Esophagus squamous epithelium (tissue), 5 donors: ENCODE measurements at places on chromosomes 16 and 17. TPM values are rescaled to one million over a fixed set of nuclear protein-coding genes. Genes with fewer than 3 reads are reported as not detected.

- no peak overlapping the region for H3K27ac ChIP-seq
- no peaks in the 10 kb centered on the region for H3K27me3 ChIP-seq
- DNase-seq, result no peak
- no peak overlapping the region for H3K4me3 ChIP-seq
Observed at GRCh38 chr17:6072611-6073010, 2.4 kb downstream of the WSCD1 start.

DNA sequence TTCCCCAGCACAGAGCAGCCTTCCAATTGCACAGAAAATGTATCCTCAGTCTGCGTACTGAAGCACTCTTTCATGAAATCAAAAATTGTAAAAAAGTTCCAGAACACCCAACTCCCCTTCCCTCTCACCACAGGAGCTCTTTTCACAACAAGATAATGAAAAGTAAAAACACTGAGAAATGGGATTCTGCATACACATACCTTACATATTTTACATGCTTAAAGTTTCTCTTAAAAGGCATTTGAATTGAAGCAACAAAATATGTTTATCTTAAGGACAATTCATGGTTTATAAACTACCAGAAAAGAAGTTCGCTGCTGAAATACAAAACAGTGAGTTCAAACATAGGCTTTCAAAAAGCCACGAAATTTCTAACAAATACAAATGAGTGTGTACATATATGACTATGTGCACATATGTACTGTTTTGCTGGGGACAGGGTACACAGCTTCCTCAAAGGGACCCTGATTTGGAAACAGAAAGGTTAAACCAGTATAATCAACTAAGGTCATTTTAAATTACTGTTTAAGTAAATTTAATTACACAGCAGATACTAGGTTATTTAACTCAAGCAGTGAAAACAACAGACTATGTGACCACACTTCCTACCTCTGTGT lies 33.8 kb downstream of the COG1 start:
- DNase-seq, result no peak
- H3K27ac ChIP-seq, result peak overlapping the region; percentile 74
- H3K27me3 ChIP-seq, result no peaks in the 10 kb centered on the region
- H3K4me3 ChIP-seq, result no peak overlapping the region
- peaks cover 5% of the 10 kb centered on the region for H3K36me3 ChIP-seq
- peaks cover 18% of the 10 kb centered on the region for H3K4me1 ChIP-seq

- H3K27me3 ChIP-seq, result peaks cover 28% of the 10 kb centered on the region
- H3K36me3 ChIP-seq, result no peaks in the 10 kb centered on the region
- no peak for DNase-seq
- H3K27ac ChIP-seq, result peak overlapping the region; percentile 85
- H3K4me1 ChIP-seq, result peaks cover 39% of the 10 kb centered on the region
- peak overlapping the region; percentile 81 for H3K4me3 ChIP-seq
Observed at GRCh38 chr17:61404913-61405685, 5.5 kb downstream of the TBX2 start.

GRCh38 chr17:80755650-80756405 lies 211.2 kb downstream of the RPTOR start:
- no peak for DNase-seq
- no peaks in the 10 kb centered on the region for H3K36me3 ChIP-seq
- no peak overlapping the region for H3K4me3 ChIP-seq
- no peak overlapping the region for H3K27ac ChIP-seq

DNA sequence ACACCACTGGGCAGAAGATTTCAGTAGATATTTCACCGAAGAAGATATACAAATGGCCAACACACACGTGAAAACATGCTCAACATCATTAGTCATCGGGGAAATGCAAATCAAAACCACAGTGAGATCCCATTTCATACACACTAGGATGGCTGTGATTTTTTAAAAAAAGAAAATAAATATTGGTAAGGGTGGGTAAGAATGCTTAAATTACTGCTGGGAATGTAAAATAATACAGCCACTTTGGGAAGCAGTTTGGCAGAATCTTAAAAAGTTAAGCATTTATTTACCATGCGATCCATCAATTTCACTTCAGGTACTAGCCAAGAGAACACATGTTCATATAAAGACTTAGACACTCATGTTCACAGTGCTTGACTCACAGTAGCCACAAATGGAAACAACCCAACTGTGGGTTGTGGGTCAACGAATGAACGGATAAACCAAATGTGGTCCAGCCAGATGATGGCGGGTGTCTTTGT lies 6.5 kb upstream of the C16orf74 start:
- H3K36me3 ChIP-seq, result no peaks in the 10 kb centered on the region
- H3K4me1 ChIP-seq, result peaks cover 11% of the 10 kb centered on the region
- H3K27ac ChIP-seq, result peak overlapping the region; percentile 36
- no peak overlapping the region for H3K4me3 ChIP-seq
- no peaks in the 10 kb centered on the region for H3K27me3 ChIP-seq
- DNase-seq, result no peak

DNA sequence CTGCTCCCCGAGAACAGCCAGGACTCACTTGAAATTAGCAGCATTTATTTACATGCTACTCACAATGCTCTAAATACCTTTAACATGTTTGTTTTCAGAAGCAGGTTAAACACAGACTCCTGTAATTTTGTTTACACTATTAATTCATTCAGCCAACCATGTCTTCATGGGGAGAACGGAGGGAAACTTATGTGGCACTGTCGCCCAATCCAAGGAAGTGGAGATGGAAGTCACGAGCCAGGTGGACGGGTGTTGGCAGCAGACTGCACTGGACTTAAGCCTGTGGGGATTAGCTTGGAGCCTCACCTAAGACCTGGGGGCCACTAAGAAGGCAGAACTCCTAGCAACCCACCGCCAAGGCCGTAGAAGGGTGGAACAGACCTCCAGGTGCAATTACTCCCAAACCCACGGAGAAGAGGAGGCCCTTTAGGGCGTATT lies 8.8 kb upstream of the GFAP start:
- no peaks in the 10 kb centered on the region for H3K4me1 ChIP-seq
- no peak overlapping the region for H3K4me3 ChIP-seq

DNA sequence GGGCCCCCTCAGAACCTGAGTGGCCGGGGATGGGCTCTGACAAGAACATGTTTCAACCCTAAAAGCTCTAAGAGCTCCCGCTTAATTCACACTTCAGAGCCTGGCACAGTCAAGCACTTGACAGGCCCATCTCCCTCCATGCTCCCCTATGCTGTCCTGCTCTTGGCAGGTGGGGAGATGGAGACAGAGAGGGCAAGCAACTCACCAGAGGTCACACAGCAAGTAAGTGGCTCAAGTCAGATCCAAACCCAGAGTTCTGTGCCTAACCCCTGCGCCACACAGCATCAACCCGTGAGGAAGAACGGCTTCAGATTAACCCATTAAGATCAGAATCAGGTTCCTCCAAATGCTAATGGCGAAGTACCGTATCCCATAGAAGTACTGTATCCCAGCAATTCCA lies 36.4 kb downstream of the NECAB2 start:
- no peak for DNase-seq
- H3K27me3 ChIP-seq, result no peaks in the 10 kb centered on the region

- DNase-seq, result no peak
- peaks cover 26% of the 10 kb centered on the region for H3K4me1 ChIP-seq
- no peak overlapping the region for H3K4me3 ChIP-seq
- H3K36me3 ChIP-seq, result no peaks in the 10 kb centered on the region
Observed at GRCh38 chr17:79089720-79090442, 15.3 kb downstream of the ENGASE start.

- no peak for DNase-seq
- no peaks in the 10 kb centered on the region for H3K27me3 ChIP-seq
- no peak overlapping the region for H3K4me3 ChIP-seq
- no peak overlapping the region for H3K27ac ChIP-seq
- H3K4me1 ChIP-seq, result no peaks in the 10 kb centered on the region
- H3K36me3 ChIP-seq, result peaks cover 9% of the 10 kb centered on the region
Observed at GRCh38 chr17:79045842-79046196, 21.9 kb downstream of the C1QTNF1 start.

DNA sequence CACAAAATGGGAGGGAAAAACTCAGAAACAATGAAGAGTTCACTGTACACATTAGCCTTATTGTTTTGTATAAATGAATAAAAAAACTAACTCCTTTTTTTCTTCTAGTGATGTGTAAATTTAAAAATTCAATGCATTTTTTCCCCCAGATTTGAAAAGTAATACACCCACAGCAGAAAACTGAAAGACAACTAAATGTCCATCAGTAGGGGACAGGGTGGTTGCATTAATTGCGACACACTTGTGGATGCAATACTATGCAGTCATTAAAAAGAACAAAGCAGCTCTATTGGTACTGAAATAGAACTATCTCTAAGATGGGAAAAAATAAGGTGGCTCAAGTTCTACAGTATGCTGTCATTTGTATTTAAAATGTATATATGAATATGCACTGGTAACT lies 13.7 kb upstream of the WIPI1 start:
- no peak overlapping the region for H3K4me3 ChIP-seq
- H3K27me3 ChIP-seq, result no peaks in the 10 kb centered on the region
- no peak overlapping the region for H3K27ac ChIP-seq
- H3K36me3 ChIP-seq, result no peaks in the 10 kb centered on the region

DNA sequence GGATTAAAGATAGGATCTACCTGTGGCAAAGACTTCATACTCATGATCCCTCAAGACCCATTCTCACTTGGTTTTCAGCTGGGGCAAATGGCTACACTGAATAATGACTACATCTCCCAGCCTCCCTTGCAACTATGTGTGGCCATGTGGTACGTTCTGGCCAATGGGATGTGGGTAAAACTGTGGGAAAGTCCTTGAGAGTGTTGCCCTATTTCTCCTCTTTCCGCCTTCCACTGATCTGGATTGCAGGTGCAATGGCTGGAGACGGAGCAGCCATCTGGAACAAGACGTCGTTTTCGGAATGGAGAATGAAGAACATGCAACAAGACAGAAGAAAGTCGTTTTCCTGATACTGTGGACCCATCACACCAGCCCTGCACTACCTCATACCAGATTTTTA lies 48.5 kb downstream of the HAPSTR1 start:
- no peak overlapping the region for H3K4me3 ChIP-seq
- no peaks in the 10 kb centered on the region for H3K36me3 ChIP-seq
- no peaks in the 10 kb centered on the region for H3K27me3 ChIP-seq
- H3K27ac ChIP-seq, result no peak overlapping the region
- no peaks in the 10 kb centered on the region for H3K4me1 ChIP-seq
- no peak for DNase-seq

- no peak overlapping the region for H3K27ac ChIP-seq
- DNase-seq, result no peak
- no peaks in the 10 kb centered on the region for H3K36me3 ChIP-seq
- H3K4me1 ChIP-seq, result no peaks in the 10 kb centered on the region
- H3K4me3 ChIP-seq, result no peak overlapping the region
- H3K27me3 ChIP-seq, result no peaks in the 10 kb centered on the region
Observed at GRCh38 chr16:24273508-24274182, 17.5 kb downstream of the CACNG3 start.

- peaks cover 66% of the 10 kb centered on the region for H3K4me1 ChIP-seq
- peaks cover 17% of the 10 kb centered on the region for H3K27me3 ChIP-seq
- no peaks in the 10 kb centered on the region for H3K36me3 ChIP-seq
- no peak for DNase-seq
- H3K4me3 ChIP-seq, result peak overlapping the region; percentile 48
Observed at GRCh38 chr16:67393788-67394154, 473 bp upstream of the TPPP3 start.

GRCh38 chr17:59423137-59423724 lies 91.8 kb downstream of the YPEL2 start:
- no peaks in the 10 kb centered on the region for H3K36me3 ChIP-seq
- H3K27me3 ChIP-seq, result no peaks in the 10 kb centered on the region
- no peak overlapping the region for H3K27ac ChIP-seq
- H3K4me3 ChIP-seq, result no peak overlapping the region

GRCh38 chr16:69712914-69713581 lies 13.3 kb downstream of the NQO1 start:
- H3K4me3 ChIP-seq, result no peak overlapping the region
- H3K4me1 ChIP-seq, result no peaks in the 10 kb centered on the region
- peaks cover 40% of the 10 kb centered on the region for H3K36me3 ChIP-seq
- no peak for DNase-seq
- no peaks in the 10 kb centered on the region for H3K27me3 ChIP-seq
- no peak overlapping the region for H3K27ac ChIP-seq

- H3K27me3 ChIP-seq, result no peaks in the 10 kb centered on the region
- peak overlapping the region; percentile 96 for H3K27ac ChIP-seq
- peak; percentile 85 for DNase-seq
- H3K4me3 ChIP-seq, result peak overlapping the region; percentile 87
Observed at GRCh38 chr16:30921748-30922419, 1.5 kb upstream of the FBXL19 start.

The SPIRE2 gene
- total RNA-seq, result 4.9 TPM

The HAP1 gene
- total RNA-seq, result 0.48 TPM

The RAMP2 gene
- total RNA-seq, result 4.7 TPM

The AXIN2 gene
- 10.9 TPM for total RNA-seq

The FDXR gene
- 24.4 TPM for total RNA-seq

The TBX4 gene
- total RNA-seq, result not detected

The TEPSIN gene
- total RNA-seq, result 26.5 TPM

The PARD6A gene
- 2.3 TPM for total RNA-seq

The PTGES3L gene
- total RNA-seq, result not detected

The SSTR5 gene
- not detected for total RNA-seq
